Cerebellum (tissue), 4 donors: ENCODE measurements at places on chromosomes 5 and 9. TPM values are rescaled to one million over a fixed set of nuclear protein-coding genes. Genes with fewer than 3 reads are reported as not detected.

DNA sequence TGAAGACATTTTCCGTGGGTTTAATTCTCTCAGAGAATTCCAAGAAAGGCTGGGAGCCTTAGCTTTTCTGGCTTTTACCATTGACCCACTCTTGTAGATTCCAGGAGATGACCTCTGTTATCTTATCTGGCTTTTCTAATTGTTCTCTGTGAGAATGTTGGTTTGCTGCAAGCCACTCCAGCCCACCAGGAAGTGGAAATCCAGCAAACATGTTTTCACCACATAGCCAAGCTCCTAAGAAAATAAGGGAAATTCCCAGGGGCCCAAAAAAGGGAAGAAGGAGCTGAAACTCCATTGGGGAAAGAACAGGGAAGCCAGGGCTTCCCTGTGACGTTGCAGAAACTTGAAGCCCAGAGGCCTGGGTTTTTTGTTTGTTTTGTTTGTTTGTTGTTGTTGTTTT, 19.7 kb downstream of the GPR107 start:
- DNase-seq: no peak

DNA sequence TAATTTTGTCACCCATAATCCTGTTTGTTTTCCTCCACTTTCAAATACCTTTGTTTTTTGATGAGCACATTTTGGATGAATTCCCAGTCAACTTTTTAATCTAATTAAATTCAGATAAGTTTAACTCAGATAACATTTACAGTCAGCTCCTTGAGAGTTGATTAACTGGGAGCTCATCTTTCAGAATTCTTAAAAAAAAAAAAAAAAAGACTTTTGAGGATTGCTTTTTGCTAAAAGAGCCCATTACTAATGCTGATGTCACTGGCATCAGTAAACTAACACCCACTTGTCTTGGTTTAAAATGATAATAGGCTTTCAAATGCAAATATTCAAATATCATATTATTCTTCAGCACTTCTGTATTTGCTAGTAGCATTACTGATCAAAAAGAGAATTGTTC, 47.1 kb upstream of the NFIB start:
- DNase-seq: no peak

Gene NCS1
- 85.0 TPM for total RNA-seq

Gene GPR21
- 13.5 TPM for total RNA-seq

DNA sequence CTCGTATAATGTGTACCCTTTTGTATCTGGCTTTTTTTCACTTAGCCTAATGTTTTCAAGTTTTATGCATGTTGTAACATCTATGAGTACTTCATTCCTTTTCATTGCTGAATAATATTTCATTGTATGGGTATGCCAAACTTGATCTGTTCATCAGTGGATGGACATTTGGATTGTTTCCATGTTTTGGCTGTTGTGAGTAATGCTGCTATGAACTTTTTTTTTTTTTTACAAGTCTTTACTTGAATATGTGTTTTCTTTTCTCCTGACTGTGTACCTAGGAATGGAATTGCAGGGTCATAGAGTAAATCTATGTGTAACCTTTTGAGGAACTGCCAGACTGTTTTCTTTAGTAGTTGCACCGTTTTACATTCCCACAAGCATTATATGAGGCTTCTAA, 52.4 kb downstream of the MTREX start:
- DNase-seq: no peak

Gene RAD1
- 39.8 TPM for total RNA-seq

GRCh38 chr9:132409828-132410528, at the start of gene CFAP77:
TSS of gene CFAP77 (plus strand) at chr9:132410211. CDS start at chr9:132410272, 61 bp downstream.
- peak; percentile 64 for DNase-seq

Gene PLAC8L1
- total RNA-seq: not detected

Gene SLC23A1
- not detected for total RNA-seq

GRCh38 chr5:14406554-14406849, 175.1 kb upstream of the OTULINL start:
- DNase-seq: no peak

GRCh38 chr5:44278469-44278868, 110.8 kb downstream of the FGF10 start:
- DNase-seq: no peak

DNA sequence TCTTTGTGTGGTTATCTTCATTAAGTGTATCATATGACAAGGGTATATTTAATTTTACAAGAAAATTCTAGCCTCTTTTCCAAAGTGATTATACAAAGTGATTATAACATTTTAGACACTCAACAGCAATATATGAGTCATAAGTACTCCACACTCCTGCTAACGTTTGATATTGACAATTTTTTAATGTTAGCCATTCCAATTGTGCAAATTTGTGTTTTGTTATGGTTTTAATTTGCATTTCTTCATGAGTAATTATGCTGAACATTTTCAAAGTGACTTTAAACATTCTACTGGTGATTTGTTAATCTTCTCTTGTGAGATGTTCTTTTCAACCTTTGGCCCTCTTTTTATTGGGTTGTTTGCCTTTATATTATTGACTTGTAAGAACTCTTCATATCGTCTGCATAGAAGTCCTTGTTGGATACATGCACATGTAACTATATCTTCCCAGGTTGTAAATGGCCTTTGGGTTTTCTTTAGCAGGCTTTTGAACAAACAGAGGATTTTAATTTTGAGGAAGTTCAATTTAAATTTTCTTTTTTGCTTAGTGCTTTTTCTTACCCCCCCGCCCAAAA, 771.6 kb upstream of the ZNF608 start:
- no peak for DNase-seq

Gene KCNIP1
- 23.3 TPM for total RNA-seq

Gene LAMC3
- 3.5 TPM for total RNA-seq
